Islet precursor cell (in vitro differentiated cells): ENCODE measurements at places on chromosomes 1 and 21.
A peak's percentile ranks its signal among the peaks of the same experiment; 100 is the strongest.

GRCh38 chr1:180235077-180235501 lies 5.0 kb downstream of the LHX4 start:
- DNase-seq = peak; percentile 54

GRCh38 chr1:27203946-27204345 lies 30.5 kb upstream of the WDTC1 start:
- DNase-seq = no peak

DNA sequence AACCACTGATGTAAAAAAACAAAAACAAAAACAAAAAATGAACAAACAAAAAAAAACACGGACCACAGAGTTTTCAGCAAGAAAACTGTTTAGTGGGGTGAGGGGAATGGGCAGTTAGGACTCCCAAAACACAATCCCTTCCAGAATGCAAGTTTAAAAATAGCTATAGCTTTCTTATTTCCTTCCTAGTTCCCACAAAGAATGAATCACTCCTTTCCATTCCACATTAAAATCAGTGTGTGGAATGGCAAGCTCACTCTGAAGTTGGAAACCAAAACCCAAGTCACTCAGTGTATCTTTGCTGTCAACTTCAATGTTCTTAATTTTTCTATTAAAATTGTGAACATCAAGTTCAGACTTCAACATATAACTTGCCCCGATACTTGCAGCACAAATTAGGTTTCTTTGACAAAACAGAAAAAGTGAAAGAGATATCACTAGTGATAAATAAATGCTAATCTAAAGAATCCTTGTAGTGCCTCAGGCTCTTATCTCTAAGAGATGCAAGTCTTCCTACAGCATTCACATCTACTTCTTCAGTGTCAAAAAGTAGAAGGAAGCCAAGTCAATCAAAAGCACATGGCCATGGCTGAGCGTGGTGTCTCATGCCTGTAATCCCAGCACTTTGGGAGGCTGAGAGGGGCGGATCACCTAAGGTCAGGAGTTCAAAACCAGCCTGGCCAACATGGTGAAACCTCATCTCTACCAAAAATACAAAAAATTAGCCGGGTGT lies 45.5 kb downstream of the TOR3A start:
- no peak for DNase-seq

- DNase-seq = no peak
These were observed 181.8 kb upstream of the ADGRL4 start for GRCh38 chr1:79188337-79188736.

DNA sequence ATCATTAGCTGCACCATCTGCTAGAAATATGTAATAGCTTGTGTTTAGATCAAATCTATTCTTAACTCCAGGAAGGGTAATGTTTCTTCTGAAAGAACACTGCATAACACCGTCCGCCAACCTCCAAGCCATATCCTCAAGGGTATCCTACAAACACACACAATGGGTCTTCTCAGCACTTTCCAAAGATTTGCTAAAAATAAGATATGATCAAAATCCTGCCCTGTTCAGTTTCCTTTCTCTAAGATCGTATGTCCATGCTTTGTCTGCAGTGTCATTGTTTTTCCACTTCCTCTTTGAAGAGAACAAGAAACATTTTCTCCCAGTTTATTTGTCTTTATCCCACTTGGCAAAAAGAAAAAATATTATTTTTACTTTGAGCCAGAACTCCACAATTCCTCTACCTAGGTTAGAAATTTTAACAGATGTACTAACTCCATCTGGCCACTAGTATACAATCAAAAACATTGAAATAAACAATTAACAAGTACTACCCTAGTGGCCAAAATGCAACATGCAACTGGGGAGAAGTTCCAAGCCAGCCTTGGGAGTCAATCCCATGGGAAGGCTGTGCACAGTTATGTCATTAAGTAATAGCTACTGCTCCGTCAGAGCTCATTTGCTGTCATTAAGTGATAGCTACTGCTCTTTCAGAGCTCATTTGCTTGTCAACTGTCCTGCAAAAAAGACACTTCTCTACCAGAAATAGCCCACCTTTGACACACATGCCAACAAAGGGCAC lies 37.8 kb downstream of the FRRS1 start:
- peak; percentile 59 for DNase-seq

DNA sequence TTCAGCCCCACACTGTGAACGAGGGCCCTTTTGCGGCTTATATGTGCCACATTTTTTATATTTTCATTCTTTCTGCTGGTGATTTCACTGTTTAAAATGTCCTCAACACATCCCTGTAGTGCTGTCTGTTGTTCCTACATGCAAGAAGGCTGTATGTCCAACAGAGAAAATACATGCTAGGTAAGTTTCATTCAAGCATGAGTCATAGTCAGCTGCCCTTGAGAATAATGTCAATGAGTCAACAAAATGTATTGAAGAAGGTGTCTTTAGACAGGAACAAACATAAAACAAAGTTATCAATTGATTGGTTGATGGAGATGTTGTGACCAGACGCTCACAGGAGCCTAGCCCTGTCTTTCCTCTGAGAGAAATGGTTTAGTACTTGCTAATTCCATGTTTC lies 553.4 kb downstream of the PLPP3 start:
- no peak for DNase-seq

GRCh38 chr1:8427493-8427892 lies 109.6 kb downstream of the SLC45A1 start:
- no peak for DNase-seq

DNA sequence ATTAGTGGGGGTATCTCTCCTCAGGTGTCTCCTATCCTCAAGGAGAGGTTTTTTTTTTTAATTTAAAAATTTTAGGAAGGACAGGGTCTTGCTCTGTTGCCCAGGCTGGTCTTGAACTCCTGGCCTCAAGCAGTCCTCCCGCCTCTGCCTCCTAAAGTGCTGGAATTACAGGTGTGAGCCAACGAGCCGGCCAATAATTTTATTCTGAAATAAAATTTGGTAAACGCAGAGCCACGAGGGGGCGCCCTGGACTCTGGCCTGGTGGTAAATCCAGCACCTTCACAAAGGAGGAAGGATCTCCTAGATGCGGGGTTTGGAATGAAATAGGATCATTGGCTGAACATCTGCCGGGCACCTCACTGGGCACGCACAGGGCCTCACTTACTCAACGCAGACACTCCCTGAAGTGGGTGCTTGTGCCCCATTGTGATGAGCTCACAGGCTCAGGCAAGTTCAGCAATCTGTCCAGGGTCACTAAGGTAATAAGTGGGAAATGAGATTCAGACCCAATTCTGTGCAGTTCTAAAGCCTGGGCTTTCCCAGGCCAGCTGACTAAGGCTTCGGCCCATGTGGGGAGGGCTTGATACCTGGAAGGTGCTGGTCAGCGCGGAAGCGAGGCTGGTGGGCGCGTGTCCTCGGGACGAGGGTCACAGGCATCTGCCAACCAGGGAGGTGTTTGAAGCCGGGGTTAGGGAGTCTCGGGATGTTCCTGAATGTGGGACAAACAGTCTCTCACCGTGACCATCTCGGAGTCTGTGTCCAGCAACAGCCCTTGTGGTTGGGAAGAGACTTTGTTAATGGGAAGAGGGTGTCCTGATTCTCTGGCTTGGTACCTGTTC lies 32.7 kb upstream of the ETV3 start:
- peak; percentile 73 for DNase-seq

DNA sequence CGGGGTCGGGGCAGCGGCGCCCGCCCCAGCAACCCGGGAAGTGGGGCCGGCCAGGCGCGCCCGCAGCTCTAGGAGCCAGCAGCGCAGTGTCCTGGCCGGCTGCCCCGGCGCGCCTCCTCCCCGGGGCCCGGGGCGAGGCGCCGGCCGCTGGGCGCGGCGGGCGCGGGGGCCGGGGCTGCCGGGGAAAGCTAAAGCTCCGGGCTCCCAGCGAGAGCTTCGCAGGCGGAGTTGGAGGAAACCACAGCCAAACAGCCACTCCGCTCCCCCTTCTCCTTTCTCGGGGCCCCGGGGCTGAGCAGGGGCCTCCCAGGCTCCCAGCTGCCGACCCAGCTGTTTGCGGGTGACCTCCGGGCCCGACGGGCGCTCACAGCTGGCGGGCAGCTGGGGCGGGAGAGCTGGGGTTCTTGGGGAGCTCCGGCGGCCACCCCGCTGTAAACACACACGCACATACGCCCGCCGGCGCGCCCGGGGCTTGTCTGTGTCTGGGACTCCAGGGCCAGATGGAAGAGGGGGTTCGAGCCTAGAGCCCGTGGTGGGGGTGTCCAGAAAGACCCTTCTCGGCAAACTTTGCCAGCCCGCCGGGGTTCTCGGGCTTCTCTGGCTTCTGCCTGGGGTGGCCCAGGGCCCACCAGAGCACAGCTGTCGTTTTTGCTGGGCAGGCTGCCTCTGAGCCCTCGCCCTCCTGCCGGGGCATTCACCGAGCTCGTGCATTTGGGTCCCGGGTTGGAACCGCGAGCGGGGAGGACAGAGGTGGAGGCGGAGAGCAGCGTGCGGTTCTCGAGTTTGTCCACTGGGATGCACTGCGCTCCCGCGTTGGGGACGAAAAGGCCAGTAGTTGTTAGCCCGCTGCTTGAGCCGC lies 1.5 kb downstream of the AJAP1 start:
- DNase-seq = peak; percentile 93

GRCh38 chr1:187696073-187696472 lies 867.3 kb downstream of the PLA2G4A start:
- no peak for DNase-seq
